ENCODE measurements at places on chromosomes 5 and 9.
A peak's percentile ranks its signal among the peaks of the same experiment; 100 is the strongest.

- DNase-seq, result peak; percentile 86
Measured at GRCh38 chr9:133737774-133738639, at the start of gene SARDH. TSS of gene SARDH (minus strand) at chr9:133738352. CDS start at chr9:133734173, 4,179 bp downstream.

GRCh38 chr5:101515721-101516120 lies 612.6 kb upstream of the ST8SIA4 start:
- no peak for DNase-seq

- no peak for DNase-seq
Measured at GRCh38 chr5:51148437-51148836, 234.8 kb upstream of the ISL1 start.

DNA sequence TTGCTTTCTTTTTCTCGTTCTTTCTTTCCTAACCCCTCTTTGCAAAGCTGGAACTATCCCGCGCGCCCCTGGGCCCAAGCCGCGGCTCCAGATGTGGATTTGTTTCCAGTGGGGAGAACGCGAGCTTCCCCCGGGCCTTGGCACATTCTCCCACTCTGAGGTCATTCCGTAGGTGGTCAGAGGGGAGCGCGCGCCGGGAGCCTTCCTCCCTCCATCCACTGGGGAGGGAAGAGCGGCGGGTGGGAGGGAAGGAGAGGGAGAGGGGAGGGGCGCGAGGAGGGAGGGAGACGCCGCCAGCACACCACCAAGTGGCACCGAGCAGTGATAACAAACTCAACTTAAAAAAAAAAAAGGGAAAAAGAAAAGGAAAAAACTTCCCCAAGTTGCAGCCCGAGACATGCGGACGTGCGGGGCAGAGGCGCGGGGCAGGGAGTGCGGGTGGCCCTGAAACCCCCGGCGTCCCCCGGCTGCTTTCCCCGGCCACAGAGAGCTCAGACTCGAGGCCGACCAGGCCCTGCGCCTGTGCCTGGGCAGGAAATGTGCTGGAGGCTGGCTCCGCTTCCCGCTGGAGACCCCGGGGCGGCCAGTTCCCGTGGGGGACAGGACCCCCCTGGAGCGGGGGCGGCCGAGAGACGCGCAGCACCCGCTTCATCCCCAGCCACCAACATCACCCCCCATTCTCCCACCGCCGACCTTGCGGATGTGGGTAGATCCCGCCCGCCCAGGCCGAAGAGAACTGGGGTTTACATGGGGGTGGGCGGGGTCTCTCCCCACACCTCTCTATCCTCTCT lies 3.1 kb downstream of the IER5L start:
- DNase-seq, result peak; percentile 61

DNA sequence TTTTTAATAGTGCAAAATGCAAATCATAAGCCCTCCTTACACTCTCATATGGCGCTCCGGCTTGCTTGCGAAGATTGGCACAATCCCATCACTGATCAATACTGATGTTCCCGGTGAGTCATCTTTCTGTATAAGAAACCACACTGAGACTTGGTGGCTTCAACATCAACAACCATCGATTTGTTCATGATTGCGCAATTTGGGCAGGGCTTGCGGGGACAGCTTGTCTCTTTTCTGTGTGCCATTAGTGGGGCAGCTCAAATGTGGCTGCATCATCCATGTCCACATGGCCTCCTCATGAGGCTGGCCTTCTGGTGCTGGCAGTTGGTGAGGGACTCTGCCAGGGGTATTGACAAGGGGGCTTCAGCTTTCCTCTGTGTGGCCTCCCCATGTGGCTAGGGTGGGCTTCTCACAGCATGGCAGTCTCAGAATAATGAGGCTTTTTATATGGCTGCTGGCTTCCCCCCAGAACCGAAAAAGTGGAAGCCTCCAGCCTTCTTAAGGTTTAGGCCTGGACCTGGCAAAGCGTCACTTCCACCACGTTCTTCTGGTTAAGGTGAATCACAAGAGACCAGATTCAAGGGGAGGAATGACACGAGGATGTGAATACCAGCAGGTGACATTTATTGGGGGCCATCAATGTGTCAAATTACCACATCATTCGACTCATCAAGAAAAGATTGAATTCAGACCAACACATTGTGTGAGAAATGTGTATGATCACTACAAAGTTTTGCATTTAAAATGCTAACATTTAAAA lies 79.5 kb upstream of the NFIL3 start:
- DNase-seq, result no peak

DNA sequence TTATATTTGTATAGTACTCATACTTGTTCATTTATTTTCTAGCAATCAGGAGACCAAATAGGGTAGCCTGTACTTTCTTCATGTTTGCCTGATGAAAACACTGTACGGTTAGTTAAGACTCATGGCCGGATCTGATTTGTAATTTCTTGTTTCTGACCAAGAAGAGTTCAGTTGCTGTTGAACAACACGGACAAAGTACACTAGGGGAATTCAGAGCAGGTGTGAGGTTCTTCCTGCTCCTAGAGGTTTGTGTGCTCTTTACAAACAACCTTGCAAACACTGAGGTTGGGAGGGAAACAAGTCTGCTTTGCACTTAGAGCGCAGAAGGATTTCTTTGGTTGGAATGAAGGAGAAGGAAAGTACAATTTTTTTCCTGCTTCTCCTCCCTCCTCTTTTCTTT lies 69.7 kb downstream of the TRIO start:
- DNase-seq, result no peak

DNA sequence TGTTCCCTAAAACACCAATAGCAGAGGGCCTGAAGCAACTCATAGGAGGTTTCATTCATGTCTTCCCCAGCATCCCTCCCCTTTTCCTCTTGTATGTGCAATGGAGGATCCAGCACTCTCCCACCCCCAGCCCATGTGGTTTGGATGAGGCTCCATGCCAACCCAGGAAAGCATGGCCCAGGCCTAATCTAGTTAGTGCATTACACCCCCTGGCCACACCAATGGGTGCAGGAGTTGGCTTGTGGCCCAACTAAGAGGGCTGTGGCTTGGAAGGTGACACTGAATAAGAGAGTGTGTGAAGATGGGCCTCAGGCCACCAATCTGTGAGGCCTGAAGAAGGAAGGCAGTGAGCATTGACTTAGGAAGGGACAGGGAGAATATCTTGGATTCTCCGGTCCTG lies 70.8 kb upstream of the SMIM23 start:
- DNase-seq, result no peak

DNA sequence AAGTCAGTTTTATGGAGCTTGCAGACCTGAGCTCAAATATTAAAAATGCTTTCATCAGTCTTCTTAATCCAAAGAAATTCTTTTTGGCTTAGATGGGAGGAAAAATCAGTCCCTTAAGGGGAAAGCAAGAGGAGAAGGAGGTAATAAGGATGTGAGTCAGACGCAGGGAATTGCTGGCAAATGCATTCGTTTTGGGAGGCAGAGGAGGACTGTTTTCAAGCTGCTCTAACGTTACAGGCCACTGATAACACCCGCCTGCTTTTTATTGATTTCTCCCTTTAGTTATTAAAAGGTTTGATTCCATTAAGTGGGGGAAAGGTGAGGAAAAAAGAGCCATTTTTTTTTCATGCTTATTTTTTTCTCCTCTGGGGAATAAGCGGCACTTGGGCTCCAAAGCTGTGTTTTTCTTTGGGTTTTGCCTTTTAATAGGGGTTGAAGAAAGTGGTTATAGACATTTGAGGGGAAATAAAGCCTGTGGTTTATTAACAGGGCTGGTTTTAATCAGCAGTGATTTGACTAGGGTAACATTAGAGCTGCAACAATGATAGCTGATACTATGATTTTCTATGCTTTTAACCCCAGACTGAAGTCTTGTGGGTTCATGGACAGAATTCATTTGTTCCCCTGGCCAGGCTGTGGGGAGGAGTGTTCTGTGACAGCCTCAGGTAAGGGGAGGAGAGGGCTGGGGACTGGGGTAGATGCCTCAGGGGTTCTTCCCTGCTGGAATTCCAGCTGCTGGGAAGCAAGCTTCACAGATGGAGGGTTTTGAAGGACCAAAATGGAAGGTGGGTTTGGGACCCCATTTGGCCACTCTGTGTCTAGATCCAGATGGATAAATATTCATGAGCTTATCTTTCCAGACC lies 225.2 kb downstream of the GAS1 start:
- DNase-seq, result no peak

DNA sequence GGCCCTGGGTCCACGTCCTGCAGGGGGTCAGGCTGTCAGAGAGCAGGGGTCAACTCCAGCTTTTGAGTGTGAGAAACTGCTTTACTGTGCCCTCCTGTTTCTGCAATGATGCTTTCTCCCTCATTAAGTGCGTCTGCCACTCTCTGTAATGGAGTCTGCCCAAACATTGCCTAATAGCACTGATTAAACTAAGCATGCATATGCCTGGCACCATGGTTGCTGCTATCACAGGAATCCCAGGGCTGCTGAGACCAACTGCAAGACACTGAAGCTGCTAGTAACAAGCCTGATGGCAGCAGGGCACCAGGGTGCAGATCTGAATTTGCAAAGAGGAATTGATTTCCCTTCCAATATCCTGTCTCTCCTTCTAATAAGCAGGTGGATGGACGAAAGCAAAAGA lies 125.3 kb downstream of the SLC24A2 start:
- DNase-seq, result no peak

DNA sequence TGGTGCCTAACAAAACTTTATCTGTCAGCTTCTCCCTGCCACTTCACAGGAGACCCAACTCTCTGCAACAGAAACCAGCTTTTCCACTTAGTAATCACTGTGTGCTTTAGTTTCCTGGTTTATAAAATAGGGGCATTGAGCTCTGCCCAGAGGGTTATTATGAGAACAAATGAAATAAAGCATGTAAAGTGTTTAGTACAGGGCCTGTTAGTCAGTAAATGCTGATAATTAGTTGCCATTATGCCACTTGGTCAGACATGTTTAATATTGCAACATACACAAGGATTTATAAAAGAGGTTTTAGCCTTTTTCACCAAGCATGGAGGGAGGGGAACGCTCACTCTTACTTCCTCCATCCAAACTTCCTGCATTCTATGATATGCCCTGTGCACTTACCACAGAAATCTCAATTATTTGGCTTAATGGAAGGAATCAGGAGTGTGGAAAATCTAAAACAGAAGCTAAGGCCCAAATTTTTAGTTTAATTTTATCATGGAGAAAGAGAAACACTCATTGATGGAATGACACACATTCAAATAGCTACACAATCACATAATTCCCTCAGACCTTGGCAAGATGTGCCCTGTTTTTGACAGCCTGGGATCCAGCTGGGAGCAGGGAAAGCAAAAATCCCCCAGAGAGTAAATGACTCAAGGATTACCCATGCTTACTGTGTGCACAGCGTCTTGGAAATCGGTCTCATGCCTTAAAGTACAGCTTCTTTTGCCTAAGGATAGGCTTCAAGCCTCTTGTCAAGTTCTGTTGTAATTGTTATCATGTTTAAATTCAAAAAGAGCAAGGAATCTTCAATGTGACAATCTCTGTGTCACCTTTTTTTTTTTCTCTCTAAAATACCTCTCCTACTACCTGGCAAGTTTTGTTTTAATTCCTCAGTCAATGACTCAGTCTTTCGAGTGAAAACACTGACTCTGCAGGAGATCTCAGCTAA lies 34.0 kb downstream of the ZNF474 start:
- DNase-seq, result peak; percentile 75

- DNase-seq, result no peak
Measured at GRCh38 chr5:78627766-78628165, 20.8 kb downstream of the LHFPL2 start.

- DNase-seq, result no peak
Measured at GRCh38 chr5:56535347-56535746, 280.0 kb upstream of the MAP3K1 start.

DNA sequence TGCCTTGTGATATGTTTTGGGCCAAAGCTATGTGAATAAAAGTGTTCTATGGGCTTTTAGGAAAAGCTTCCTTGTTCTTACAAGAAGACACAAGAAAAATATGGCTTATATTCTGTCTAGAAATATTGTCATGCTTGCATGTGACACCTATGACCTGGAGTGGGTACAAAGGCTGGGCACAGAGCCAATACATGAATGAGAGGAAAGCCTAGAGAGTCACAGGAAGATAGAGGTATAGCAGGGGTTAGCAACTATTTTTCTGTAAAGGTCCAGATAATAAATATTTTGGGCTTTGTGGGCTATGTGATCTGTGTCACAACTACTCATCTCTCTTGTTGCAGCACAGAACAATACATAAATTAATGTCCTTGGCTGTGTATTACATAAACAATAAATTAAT lies 196.6 kb upstream of the CD180 start:
- no peak for DNase-seq

DNA sequence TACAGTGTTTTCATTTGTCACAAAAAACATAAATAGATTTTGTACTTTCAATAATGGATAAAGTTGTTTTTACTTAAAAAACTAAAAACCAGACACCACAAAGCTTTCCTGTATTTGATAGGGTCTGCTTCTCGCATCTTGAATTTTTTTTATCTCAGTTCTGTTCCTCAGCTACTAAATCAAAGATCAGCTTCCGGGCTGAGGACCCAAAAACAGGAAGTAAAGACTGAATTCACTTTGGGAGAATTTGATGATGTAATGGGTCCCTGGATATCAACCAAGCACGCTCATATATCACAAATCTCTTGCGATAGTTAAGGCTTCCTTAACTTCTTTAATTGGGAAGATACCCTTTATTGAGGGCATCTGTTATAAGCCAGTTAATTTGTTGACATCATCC lies 24.1 kb downstream of the ITK start:
- DNase-seq, result no peak

GRCh38 chr5:141758310-141758998 lies 76.4 kb upstream of the ARAP3 start:
- DNase-seq, result peak; percentile 30

DNA sequence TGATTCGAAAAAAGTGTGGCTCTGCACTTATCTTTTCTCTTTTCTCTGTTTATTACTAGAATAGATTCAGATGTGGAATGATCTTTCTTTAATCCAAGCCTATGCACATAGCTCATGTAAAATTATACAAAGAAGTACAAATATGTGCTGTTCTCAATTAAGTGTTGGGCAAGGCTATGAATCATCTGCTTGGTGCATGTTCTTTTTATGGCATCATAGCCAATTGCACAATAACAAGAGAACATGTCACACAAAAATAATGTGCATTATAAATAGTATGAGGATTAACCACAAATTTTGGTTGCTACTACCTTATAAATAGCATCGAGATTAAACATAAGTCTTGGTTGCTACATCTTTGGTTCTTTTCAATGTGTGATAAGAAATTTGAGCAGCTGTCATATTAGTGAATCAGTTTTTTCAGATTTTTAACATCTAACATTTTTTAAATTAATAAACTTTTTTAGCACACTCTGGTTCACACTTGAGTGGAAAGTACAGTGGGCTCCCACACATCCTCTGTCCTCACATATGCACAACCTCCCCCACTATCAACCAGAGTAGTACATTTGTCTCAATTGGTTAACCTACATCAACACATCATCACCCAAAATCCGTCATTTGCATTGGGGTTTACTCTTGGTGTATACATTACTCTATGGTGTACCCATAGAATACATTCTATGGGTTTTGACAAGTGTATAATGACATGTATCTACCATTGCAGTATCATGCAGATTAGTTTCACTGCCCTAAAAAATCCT lies 6.8 kb upstream of the RECK start:
- DNase-seq, result no peak

GRCh38 chr5:111748304-111748763 lies 8.7 kb downstream of the NREP start:
- DNase-seq, result no peak

- DNase-seq, result no peak
Measured at GRCh38 chr9:80518441-80518840, 946.7 kb downstream of the TLE4 start.

- peak; percentile 69 for DNase-seq
Measured at GRCh38 chr5:39015743-39016586, 58.2 kb downstream of the RICTOR start.

- DNase-seq, result no peak
Measured at GRCh38 chr9:96646081-96646991, 8.8 kb downstream of the PRXL2C start.

- DNase-seq, result no peak
Measured at GRCh38 chr5:67941614-67942401, 273.7 kb upstream of the PIK3R1 start.

GRCh38 chr5:65854925-65855324 lies 71.5 kb upstream of the ERBIN start:
- no peak for DNase-seq

All from NCI-H82 (cell line).